Stimulated activated CD4-positive, alpha-beta T cell treated with anti-CD3 and anti-CD28 coated beads, Interleukin-4, amount 100 ng/mL, for 48 hours (primary cell): ENCODE measurements at places on chromosomes 6 and 20.
A peak's percentile ranks its signal among the peaks of the same experiment; 100 is the strongest.

DNA sequence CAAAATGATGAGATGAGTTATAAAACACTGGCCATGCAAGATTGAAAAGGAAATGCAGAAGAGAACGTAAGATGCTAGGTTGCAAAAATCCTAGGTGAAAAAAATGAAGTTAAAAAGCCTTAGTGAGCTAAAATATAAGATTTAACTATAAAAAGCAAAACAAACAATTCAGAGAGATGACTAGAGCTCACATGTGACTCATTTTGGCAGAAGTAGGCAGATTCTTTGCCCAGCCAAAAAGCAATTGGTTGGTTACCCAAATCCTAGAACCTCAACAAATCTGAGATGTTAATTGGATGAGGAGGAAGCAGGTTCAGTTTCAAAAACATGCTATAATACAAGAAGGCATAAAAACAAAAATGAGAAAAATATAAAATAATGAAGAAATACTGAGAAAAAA is 249.1 kb downstream of the OGFRL1 start:
- no peak for DNase-seq

DNA sequence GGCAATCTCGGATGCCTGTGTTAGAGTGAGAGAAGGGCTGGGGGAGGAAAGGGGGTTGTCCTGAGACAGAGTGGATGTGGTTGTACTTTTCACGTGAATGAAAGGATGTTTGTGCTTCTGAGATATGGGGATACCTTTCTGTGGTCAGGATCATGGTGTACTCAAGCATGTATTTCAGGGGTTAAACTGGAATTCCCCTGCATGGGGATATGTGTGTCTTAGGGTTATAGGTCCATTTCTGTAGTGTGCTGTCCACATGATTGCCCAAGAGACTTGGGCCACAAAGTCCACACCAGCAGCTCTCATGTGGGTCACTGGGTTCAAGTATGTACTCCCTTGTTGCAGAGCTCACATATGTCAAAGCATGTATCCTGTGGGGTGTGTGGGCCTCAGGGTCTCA is 10.5 kb downstream of the SYNGAP1 start:
- DNase-seq, result no peak

DNA sequence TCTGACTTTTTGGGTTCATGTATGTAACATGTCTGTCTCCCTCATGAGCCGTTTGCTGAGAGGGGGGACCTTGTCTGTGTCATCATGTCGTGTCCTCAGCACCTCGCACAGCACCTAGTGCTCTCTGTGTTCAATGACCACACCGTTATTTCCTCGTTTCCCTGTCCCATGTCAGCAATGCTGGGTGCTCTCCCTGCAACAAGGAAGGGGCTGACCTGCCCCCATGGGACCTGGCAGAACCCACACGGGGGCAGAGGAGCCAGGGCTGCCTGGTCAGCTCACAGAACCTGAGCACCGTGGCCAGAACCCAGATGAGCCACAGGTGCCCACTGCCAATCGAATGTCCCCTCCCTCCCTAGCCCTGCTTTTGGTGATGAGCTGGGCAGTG is 7.3 kb downstream of the ADA start:
- no peak for DNase-seq

DNA sequence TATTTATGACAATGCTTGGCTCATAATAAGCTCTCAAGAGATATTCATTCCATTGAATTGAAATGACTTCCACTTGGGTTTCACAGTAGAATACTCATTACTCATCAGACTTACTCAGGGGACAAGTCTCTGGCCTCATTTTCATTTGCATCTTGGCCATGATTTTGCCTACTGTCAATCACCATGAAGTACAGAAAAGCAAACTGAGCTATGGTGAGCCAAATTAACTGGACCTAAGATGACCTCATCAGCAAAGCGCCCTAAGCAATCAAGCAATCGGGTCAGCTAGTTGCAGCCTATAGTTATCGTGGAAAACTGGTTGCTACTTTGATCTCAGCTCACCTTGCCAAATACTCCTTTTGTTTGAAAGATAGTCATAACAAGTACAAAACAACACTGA is 494.7 kb upstream of the SLC35B3 start:
- DNase-seq, result no peak

GRCh38 chr6:28880894-28881780 is 42.6 kb downstream of the TRIM27 start:
- peak; percentile 52 for DNase-seq

GRCh38 chr6:77326029-77326428 is 137.3 kb downstream of the HTR1B start:
- no peak for DNase-seq

DNA sequence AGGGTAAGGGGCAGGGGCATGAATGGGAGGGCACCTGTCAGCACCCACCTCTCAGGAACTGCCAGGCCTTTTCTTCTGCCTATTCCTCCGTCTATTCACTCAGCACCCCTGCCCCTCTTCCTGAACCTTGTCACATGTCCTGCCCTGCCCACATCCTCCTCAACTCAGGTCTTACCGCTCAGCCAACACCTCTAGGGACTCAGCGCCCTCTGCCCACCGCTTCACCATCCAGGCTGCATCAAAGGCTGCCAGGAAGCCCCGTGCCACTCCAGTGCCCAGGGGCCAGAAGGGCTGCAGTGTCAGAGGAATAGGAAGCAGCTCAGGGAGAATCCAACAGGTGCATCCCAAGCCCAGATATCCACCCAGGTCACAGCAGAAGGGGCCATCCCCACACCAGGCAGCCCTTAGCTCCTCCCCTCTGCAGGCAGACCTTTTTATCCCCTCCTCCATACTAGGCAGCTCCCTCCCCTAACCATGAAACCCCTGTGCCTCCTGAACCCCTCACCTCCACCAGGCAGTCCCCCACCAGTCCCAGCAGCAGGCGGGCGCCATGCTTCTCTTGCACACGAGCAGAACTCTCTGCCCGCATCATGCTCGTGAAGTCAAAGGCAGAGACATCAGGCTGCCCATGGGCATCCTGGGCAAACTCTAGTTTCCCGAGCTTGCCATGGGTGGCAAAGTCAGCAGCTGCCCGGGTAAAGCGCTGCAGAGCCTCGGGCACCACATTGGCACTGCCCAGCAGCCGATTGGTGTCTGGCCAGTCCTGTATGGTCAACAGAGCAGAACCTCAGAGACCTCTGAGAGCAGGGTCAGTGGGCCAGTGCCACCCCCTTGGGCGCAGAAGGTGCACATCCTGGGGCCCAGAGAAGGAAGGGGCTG is 5.5 kb downstream of the MICAL1 start:
- no peak for DNase-seq

DNA sequence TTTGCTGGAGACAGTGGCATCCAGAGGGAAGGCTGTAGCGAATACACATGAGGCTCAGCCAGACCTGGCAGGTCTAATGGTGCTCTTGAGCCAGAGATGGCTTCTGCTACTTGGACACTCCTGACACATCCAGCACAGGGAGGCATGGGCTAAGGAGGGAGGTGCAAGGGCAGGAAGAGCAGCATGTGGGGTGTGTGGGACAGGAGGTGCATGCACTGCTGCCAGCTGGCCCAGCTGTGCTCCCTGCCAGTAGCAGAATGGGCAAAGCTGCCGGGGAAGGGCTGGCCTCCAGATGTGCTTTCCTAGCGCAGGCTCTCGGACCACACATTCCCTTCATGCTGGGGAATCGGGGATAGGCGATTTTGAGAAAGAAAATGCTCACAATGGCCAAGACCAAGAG is 309.2 kb downstream of the CDC5L start:
- no peak for DNase-seq

DNA sequence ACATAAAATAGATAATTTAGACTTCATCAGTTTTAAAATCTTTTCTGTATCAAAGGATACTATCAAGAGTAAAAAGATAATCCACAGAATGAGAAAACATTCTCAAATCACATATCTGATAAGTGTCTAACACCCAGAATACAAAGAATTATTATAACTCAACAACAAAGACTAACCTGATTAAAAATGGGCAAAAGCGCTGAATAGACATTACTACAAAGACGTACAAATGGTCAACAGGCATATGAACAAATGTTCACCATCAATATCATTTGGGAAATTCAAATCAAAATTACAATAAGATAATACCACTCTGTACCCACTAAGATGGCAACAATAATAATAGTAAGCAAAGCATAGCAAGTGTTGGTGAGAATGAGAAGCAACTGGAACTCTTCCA is 503.8 kb downstream of the CDH26 start:
- DNase-seq, result no peak

GRCh38 chr6:34472425-34472824 is 6.5 kb downstream of the PACSIN1 start:
- DNase-seq, result no peak

GRCh38 chr6:169479783-169480495 is 221.9 kb downstream of the WDR27 start:
- no peak for DNase-seq

- no peak for DNase-seq
Measured at GRCh38 chr20:63312690-63313348, 19.8 kb downstream of the COL20A1 start.
